ENCODE measurements at places on chromosomes 4 and X.

- DNase-seq: no peak
Observed at GRCh38 chrX:40953369-40953768, 131.9 kb upstream of the USP9X start.

- DNase-seq: peak; percentile 52
Observed at GRCh38 chrX:39850630-39851152, 247.1 kb downstream of the BCOR start.

- peak; percentile 20 for DNase-seq
Observed at GRCh38 chrX:25131055-25131454, 115.3 kb upstream of the ARX start.

GRCh38 chrX:16659321-16659720 is 9.4 kb downstream of the S100G start:
- no peak for DNase-seq

DNA sequence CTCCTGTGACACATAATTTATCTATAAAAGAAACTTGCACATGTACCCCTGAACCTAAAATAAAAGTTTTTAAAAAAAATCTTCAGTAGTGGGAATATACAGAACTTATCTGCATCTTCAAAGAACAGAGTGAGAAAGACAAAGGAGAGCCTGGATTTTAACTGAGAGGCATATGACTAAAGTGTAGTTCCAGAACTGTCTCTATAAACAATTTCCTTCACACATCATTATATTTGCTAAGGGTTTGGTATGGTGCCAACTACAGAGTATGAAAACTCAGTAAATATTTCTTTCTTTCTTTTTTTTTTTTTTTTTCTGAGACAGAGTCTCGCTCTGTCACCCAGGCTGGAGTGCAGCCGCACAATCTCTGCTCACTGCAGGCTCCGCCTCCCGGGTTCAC is 49.9 kb upstream of the NFKB1 start:
- peak; percentile 42 for DNase-seq

GRCh38 chr4:7770224-7771050 is 169.2 kb downstream of the AFAP1 start:
- DNase-seq: peak; percentile 43

DNA sequence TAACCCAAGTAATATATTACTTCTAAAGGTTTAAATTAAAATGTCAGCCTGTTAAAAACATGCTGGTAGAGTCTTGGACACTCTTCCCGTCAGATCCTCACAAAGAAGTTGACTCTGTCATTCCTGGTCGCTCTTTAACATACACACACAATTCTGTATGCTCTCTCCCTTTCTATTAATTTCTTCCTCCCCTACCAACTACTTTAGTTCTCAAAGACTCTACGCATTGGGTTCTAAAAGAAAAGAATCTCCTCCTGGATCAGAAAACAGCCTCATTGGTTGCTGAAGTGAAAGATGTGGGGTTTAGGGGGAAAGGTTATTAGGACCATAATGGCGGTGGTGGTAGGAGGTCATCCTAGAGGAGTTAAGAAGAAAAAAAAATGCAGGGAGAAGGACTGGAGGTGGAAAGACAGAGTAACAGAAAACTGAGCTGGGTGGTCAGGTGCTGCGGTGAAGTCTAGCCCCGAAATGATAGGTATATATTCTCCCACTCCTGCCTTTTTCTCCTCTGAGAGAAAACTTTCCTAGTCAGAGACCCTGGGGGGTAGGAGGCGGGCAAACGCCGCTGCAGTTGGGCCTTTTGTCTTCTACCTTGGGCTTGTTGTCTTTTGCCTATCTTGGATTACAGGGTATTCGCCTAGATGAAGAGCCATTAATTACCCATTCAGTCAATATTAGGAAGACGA is 5.2 kb upstream of the PITX2 start:
- DNase-seq: no peak

GRCh38 chr4:169941141-169941540 is 85.1 kb downstream of the MFAP3L start:
- DNase-seq: no peak

DNA sequence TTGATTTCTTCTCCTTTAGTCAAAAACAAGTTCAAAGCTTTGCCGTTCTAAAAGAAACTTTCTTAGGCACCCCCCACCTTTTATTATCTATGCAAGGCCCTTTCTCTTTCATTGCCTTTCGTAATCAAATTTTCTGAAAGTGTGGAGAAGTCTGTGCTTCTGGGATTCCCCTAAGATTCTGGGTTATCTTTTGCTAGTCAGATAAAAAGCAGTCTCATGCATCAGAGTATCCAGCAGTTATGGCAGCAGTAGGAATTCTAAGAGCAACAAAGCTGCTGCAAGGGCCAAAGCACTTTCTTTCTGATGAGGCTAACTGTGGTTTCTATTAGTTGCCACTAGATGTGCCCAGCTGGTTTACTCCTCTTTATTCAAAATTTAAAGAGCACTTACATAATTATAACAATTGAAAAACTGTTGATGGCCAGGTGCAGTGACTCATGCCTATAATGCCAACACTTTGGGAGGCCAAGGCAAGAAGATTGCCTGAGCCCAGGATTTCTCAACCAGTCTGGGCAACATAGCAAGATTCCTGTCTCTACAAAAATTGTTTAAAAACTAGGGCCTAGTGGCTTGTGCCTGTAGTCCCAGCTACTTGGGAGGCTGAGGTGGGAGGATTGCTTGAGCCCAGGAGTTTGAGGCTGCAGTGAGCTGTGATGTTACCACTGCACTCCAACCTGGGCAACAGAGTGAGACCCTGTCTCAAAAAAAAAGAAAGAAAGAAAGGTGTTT is 296.2 kb downstream of the PAPSS1 start:
- no peak for DNase-seq

DNA sequence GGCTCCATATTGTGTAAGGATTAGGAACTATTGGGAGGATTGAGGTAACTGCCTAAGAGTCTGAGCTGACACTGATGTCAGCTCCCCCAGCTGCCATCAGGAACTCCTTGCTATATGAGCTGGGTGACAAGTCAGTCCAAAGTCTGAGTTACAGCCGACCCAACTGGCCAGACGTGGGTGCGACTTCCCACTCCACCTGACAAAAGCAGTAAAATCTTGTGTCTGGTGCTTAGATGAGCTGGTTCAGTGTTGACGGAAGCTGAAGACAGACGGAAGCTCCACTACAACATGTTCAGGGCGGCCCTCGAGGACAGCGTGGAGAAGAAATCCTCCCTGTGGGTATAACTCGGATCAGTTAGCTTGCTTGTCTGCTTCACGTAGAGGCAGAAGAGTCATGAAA is 22.8 kb upstream of the NAT8L start:
- no peak for DNase-seq

GRCh38 chrX:107823456-107823855 is 2.2 kb upstream of the MID2 start:
- DNase-seq: peak; percentile 79

- DNase-seq: no peak
Observed at GRCh38 chrX:129608496-129608895, 46.3 kb downstream of the APLN start.
